ENCODE measurements at places on chromosomes 2 and 18.

- no peak for DNase-seq
Observed at GRCh38 chr18:49949951-49950395, 136.6 kb upstream of the ACAA2 start.

- DNase-seq: peak; percentile 61
Observed at GRCh38 chr2:144331674-144332355, 188.1 kb downstream of the ZEB2 start.

GRCh38 chr2:40093021-40093675 is 314.1 kb upstream of the THUMPD2 start:
- DNase-seq: no peak

GRCh38 chr18:21389283-21389682 is 147.3 kb downstream of the GREB1L start:
- no peak for DNase-seq

DNA sequence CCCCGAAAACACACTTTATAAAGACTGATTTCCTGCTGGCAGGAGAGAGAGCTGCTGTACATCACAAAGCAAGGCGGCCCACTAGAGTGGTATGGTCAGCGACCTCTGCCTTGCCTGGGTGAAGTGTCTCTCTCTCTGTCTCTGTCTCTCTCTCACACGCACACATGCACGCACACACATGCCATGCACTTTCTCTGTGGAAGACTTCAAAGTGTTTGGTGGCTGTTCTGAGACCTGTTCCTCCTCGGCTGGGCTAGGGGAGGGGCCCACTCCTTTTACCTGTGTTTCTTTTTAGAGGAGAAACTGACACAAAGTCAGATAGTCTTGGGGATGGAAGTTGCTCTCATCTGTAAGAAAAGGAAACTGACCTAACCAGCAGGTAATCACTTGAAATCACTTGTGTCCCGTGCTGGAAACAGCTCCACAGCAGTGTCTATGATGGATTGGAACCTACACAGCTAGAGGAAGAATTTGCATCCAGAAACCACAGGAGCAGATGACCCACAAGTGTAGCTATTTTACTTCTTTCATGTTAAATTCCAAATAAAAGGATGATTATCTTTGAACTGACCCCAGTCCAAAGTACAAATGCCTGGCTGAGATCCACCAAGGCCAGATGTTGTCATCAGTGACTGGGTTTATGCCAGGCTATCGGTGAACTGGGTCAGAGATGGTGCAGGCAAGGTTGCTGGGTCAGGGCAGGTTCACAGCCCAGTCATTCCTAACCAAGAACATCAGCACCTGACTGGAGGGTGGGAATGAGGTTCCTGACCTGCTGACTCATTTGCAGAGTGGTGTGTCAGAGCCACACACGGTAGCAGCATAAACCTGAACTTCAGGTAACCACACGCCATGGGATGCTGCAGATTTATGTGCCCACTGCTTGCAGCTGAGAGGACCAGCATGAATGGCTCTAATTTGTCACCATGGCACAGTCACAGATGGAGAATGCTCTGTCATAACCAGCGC is 63.0 kb downstream of the NPAS2 start:
- no peak for DNase-seq

DNA sequence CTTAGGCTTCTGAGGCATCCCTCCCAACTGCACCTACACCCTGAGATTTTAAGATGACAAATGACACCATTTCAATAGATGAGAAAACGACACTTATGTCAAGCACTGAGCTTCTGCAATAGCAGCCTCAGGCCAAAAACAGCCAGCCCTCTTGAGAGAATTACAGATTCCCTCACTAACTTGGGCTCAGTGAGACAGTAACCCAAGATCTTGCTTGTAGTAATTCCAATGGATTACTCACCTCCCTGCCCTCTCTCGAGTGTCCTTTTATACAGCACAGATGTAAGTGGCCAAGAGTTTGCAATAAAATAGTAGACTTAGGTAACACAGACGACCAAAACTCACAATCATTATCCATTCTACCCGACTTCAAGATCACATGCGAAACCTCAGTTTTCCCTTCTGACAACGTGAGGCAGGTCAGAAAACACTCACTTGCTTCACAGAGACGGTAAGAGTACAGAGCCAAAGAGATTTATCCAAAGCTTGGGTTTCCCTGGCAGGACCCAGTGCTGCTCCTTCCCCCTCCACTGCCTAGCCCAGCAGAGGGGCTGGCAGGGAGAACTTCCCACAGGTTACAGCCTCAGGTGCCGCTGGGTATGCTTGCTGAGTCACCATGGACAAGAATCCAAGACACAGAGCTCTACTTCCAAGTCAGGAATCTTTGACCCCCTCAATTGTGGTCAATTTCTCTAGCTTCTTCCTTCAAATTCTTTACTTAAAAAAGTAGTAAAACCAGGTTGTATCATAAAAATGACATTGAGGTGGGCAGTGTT is 181.4 kb downstream of the MYO5B start:
- DNase-seq: no peak

GRCh38 chr2:214574084-214574781 is 163.4 kb downstream of the VWC2L start:
- no peak for DNase-seq

DNA sequence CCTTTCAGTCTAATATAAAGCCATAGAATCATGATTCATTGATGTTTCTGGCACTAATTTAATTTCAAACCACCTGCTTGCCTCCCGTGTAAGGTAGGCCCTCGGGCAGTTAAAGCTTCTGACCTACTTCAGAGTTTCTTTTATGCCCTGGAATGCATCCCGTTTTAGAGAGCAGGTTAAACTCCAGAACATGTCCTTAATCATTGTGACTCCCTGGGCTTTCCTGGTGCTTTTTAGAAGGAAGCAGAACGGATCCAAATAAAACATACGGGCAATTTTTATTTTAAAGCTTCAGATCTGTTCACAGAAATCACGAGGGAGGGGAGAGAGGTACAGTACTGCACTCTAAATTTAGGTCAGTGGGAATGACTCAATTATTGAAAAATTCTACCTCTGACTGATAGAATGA is 134.8 kb downstream of the GCA start:
- no peak for DNase-seq

- DNase-seq: no peak
Observed at GRCh38 chr2:55011831-55012671, 38.2 kb downstream of the RTN4 start.
